ENCODE measurements at places on chromosomes 13 and 19.

DNA sequence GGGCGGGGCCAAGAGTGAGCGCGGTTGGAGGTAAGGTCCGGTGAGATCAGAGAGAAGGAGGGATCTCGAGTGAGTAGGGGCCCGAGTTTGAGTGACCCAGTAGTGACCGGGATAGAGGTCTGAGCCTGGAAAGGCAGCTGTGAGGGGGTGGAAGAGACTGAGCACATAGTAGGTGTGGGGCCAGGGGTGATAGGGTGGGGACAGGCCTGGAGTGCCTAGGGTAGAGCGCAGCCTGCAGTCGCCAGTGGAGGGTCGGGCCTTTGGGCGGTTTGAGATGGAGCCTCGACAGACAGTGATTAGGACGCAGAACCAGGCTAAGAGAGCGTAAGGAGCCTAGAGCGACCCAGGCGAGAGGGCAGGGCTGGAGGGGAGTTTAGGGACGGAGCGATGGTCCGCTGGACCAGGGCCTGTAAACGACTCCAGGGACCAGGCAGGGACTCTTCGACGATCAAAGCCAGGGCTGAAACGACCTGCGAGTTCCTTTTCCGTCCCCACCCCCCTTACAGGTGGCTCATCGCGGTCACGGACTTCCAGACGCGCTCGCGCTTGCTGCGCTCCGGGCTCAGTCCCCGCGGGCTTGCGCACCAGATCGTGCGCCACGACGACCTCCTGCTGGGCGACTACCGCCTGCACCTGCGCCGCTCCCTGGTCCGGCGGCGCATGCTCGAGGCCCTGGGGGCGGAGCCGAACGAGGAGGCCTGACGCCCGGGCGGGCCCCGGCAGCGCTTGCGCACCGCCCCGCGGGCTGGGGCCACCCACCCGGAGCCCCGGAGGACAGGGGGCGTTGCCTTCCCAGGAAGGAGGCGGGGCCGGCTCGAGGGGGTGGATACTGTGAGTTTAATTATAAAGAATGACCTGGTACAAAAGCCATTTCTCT, 9.4 kb downstream of the C19orf81 start:
- peak; percentile 99 for DNase-seq

- no peak for DNase-seq
Observed at GRCh38 chr19:2324220-2324948, 4.0 kb downstream of the LSM7 start.

DNA sequence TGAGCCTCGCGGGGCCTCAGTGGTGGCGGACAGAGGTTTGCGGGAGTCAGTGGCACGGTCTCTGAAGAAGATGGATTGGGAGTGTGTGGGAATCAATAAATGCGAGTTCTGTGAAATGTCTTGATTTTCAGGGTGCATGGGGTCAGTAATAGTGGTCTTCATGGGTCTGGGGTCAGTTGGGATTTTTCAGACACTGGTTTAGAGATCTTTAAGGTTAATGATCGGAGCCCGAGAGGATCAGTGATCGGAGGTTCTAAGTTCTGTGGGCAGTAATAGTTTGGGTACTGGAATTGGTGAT, 377 bp downstream of the ZNF793 start:
- no peak for DNase-seq

- no peak for DNase-seq
Observed at GRCh38 chr13:28582225-28582891, 76.6 kb upstream of the POMP start.

DNA sequence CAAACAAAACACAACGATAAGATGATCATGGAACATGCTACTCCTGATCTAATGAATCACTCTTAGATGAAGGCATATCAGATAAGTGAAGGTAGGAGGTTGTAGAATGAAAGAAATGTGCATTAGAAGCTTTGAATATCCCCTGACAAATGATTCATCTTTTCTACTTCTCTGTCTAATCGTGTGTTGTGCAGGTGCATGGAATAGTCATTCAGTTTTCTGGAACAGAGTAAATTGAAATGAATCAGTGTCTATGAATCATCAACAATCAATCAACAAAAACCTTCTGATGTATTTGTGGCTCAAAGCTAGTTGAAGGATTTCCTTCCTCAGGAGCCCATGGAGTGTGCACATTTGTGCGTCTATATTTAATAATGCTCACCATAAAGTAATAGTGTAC, 1290.4 kb upstream of the PCDH20 start:
- DNase-seq = peak; percentile 0

DNA sequence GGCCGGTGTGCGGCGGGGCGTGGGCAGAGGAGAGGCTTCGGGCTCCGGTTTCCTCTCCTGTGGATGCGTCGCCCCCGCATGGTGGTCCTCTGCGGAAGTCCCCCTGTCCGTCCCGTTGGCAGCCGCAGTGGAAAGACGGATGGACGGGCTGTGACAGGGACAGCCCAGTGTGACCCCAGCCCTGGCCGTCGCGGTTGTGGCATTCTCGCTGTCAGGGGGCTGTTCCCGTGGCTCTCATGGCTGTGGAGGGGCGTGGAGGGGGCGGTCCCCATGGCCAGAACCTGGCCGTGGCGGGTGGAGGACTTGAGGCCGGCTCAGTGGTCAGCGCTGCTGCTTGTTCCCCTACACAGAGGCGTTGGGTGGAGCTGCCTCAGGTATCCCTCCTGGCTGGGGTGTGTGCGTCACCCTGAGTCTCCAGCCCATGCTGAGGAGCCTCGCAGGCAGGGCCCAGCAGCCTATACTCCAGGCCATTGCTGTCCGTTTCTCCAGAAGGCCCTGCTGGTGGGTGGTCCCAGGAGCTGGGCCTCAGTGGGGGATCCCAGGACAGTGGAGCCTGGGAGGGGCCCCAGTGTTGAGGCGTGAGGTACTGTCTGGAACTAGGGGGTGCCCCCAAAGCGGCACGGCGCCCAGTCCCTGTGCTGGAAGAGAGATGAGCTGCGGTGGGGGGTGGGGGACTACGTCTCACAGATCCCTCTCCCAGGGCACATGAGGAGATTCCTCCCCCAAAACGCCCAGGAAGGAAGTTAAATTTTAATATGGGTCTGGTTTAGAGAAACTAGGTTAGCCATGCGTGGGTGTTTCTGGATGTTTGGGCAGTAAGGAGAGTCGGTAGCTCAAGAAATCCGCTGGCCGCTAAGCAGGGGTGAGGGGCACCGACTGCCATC, 20.3 kb downstream of the CSNK1G2 start:
- DNase-seq = no peak

DNA sequence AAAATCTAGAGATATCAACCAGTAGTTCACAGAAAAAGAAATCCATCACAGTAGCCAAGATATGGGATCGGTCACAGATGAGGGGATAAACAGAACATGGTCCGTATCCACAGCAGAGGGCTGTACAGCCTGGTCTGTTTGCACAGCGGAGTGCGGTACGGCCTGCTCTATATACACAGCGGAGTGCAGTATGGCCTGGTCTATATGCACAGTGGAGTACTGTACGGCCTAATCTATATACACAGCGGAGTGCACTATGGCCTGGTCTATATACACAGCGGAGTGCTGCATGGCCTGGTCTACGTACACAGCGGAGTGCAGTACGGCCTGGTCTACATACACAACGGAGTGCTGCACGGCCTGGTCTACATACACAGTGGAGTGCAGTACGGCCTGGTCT, 43.0 kb upstream of the MCF2L start:
- DNase-seq = no peak

- DNase-seq = no peak
Observed at GRCh38 chr19:55451163-55451964, 8.3 kb upstream of the SHISA7 start.

DNA sequence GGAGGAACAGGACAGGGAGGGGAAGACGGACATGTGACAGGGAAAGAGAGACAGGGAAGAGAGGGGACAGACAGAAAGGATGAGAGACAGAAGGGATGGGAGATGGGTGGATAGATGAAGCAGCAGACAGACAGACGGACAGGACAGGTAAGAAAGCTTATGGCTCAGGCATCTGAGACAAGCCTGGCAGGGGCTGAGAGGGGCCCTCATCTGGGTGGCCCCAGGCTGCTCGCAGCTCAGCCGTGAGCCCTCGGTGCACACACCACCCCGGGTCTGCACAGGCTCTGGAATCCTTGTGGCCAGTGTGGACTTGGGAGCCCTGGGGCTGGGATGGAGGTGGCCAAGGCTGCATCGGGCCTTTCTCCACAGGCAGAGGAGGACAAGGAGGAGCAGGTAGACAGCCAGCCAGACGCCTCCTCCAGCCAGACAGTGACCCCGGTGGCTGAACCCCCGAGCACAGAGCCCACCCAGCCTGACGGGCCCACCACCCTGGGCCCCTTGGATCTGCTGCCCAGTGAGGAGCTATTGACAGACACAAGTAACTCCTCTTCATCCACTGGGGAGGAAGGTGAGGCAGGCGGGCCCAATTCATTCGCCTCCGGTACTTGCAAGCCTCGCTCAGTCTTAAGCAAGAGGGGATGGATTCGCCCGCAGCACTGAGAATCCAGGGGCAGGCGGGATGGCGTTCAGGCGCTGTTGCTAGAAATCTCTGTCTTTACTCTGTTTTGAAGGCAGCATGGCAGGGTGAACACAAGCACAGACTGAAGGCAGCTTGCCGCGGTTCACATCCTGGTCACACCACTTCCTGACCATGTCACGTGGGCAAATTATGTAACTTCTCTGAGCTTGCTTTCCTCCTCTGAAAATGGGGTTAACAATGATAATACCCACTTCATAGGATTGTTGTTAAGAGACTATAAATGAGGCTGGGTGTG, 14.0 kb downstream of the GRAMD1A start:
- DNase-seq = no peak

GRCh38 chr13:54901316-54901715, 1872.7 kb downstream of the OLFM4 start:
- no peak for DNase-seq

DNA sequence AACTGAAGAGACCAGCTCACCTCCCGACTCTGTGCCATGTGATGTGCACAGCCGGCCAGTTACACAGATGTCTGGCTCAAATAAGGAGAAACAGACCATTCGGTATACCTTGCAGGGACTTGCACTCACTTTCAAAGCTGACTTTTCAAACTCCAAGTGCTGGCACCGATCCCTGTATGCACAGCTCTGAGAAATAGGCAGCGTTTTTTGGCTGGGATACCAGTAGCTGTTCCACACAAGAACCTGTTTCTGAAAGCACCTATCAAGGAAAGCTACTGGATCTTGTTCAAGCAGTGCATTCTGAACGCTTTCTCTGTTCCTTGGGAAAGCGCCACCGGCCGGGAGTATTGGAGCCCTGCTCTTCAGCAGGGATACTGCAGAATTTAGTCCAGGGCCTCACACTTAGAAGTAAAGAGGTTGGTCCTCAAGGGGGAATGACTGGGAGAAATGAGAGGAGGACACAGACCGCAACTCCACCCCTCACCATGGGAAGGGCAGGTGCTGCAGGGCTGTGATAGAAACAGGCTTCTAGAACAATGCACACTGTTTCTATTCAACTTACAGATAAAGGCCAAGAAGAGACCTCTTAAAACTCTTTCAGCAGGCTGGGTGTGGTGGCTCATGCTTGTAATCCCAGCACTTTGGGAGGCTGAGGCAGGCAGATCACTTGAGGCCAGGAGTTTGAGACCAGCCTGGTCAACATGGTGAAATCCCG, 53.6 kb upstream of the PABPC3 start:
- DNase-seq = no peak

GRCh38 chr19:48303866-48304265, 21.5 kb upstream of the EMP3 start:
- no peak for DNase-seq

DNA sequence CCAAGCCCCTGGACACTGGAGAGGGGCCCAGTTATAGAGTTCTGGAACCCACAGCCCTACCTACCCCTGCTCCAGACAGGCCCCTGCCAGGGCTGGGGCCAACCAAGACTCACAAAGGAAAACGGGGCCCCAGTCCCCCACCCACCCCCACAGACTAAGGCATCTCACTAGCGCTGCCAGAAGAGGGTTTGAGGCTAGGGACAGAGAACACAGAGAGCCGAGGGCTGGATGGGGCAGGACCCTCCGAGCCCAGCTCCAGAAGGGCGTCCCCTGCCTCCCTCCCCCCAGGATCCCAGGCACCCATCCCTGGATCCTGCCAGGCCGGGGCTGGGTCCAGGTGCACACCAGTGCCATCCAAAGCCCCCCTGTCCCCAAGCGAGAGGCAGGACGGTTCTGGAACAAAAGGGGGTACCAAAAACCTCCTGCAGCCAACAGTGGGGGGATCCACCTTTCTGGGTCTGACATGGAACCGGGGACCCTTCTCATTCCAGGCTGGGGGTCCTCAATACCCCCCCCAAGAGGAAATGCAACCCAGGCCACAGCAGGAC, 4.4 kb upstream of the REXO1 start:
- no peak for DNase-seq

GRCh38 chr13:51380269-51380668, 40.8 kb downstream of the SERPINE3 start:
- DNase-seq = no peak

DNA sequence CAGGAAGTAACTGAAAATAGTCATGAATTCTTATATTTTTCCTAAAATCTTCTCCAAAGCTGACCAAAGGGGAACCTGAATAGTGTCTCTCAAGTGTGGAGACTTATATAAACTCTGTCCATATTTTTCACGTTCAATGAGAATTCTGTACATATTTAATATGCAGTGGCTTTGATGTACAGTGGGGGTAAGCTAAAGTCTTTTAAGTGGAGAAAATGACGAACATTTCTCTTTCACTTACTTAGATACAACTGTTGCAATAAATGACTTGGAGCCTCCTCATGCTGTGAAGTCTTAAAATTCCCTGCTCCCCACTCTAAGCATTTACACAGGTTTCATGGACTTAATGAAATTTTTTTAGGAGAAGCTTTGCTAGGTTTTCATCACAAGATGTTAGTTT, 1196.7 kb downstream of the EFNB2 start:
- no peak for DNase-seq

DNA sequence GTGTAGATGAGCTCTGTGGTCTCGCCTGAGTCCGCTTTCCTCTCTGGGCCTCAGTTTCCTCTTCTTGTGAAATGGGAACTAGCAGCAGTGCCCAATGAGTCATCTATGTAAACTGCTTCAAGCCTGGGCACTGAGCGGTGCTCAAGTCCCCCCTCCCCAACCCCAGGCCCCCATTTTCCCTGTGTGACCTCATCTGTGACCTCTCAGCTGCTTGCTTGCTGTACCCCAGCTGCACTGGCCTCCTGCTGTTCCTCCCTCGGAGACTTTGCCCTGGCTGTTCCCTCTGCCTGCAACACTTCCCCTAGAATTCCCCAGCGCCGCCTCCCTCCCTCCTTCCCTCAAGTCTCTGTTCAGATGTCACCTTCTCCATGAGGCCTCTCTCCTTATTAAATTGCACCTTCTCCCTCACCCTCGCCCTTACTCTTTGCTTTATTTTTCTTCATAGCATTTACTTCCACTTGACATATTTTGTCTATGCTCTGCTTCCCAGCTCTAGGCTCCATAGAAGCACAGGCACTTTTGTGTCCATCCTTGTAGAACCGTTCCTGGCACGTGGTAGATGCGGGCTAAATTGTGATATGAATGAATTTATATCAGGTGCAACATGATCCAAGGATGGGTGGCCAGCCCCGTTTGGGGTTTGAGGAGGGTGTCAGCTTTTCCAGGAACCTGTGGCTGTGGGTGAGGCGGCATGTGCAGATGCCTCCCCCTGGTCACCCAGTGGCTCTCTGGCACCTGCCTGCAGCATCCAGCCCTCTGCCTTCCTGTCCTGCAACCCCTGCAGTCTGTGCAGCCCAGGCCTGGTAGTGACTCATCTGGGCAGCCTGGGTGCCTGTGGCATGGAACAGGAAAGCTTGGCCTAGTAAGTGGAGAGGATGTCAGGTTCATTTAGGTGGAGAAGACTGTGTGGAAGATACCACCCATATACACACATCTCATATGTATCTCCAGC, 26.3 kb downstream of the SIPA1L3 start:
- DNase-seq = no peak
